ENCODE measurements at places on chromosomes 11 and 22.

DNA sequence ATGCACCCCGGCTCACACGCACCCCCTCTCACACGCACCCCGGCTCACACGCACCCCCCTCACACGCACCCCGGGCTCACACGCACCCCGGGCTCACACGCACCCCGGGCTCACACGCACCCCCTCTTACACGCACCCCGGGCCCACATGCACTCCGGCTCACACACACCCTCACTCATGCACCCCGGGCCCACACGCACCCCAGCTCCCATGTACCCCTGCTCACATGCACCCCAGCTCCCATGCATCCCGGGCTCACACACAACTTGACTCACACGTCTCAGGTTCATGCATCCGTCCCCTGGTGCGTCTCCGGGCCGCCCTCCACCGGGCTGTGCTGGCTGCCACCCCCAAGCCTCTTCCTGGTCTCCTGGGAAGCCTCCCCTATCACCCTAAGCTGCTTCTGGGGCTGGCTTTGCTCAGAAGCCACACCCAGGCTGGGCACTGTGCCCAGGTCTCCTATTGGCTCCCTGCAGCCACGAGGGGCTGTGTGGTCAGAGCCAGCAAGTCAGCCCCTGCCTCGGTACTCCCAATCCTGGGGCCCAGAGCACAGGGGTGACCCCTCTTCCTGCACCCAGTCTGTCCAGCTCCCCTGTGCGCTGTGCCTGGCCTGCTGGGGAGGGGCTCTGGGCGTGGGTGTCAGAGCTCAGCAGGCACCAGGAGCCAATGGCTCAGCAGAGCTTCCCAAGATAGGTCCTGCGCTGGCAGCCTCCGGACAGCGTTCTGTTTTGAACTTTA is 16.9 kb downstream of the TSPAN4 start:
- DNase-seq: no peak

DNA sequence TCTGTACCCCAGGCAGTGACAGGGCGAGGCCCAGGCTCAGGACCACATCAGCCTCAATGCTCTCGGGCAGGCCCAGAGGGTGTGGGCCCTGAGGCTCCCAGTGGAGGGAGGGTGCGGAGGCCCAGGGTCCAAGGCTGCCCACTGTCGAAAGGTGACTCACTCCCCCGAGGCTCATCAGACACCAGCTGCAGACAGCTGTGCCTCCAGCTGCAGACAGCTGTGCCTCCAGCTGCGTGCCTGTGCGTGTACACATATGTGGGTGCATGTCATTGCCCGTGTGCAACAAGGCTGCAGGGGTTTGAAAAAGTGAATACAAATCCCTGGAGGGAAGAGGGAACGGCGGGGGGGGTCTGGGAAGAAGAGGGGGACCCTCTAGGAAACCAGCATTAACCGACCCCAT is 134.3 kb downstream of the BRD1 start:
- DNase-seq: no peak

- DNase-seq: no peak
These were observed 100.3 kb downstream of the GUCY1A2 start for GRCh38 chr11:106917973-106918372.

DNA sequence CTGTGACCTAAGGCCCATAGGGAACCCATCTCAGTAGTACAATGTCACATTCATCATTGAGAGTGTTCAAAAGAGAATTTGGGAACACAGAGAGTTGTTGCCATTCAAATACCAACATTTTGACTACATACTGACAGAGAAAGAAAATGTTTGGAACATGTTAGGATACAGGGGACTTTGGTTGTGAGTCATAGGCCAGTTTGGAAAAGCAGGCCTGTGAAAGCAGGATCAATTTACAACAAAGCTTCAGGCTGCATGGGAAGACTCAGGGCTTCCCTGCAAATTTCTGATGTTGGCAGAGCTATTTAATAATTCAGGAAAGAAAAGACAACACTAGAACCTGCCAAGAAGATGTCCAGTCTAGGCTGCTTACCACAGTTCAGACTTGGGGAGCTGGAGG is 374 bp downstream of the NLRP10 start:
- DNase-seq: no peak

- no peak for DNase-seq
These were observed 35.9 kb upstream of the TRIM29 start for GRCh38 chr11:120173807-120174206.

DNA sequence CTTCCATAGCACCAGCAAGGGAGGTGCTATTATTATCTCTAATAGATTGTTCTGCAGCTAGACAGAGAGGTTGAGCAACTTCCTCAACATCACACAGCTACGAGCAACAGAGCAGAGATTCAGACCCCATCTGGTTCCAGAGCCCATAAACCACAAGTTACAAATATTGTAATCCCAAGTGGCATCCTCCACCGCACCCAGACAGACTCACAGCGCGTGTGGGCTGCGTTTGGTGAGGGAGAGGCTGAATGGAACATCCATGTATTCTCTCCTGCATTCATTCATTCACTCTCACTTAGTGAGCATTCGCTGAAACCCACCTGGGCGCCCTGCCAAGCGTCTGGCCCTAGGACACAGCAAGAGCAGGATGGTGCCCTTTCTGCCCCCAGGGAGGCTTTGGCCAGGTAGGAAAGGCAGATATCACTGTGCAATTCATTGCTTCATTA is 33.5 kb downstream of the LIF start:
- DNase-seq: no peak

- no peak for DNase-seq
These were observed 74.5 kb upstream of the NCAM1 start for GRCh38 chr11:112886434-112887370.

- DNase-seq: peak; percentile 53
These were observed 8.0 kb upstream of the SLCO2B1 start for GRCh38 chr11:75142714-75143419.

- DNase-seq: no peak
These were observed 4.7 kb downstream of the KLHL35 start for GRCh38 chr11:75428281-75428724.

GRCh38 chr11:94988748-94989147 is 15.2 kb downstream of the KDM4D start:
- DNase-seq: no peak

- no peak for DNase-seq
These were observed 19.3 kb upstream of the PEX26 start for GRCh38 chr22:18058371-18059093.

- DNase-seq: no peak
These were observed 60.9 kb downstream of the PDHX start for GRCh38 chr11:34977089-34977912.

DNA sequence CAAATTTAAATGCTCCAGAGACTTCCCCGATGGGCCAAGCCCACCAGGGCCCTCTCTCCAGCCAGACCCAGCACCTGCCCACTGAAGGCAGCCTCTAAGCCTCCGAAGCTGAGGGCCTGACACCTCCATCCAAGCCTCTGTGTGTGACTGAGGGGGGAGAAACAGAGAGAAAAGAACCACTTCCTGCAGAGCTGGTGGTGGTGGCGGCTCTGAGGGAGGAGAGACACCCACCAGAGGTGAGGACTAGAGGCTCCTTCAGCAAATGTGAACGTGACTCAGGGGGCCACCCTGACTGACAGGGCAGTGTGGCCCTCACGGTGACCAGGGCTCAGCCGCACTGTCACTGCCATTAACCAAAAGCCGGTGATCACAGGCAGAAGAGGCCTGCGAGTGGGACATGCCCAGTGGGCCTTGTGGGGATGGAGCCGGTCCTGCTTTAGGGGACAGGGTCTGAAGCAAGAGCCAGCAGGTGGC is 31.0 kb upstream of the CD5 start:
- no peak for DNase-seq

GRCh38 chr22:25485626-25486545 is 78.6 kb upstream of the GRK3 start:
- no peak for DNase-seq

DNA sequence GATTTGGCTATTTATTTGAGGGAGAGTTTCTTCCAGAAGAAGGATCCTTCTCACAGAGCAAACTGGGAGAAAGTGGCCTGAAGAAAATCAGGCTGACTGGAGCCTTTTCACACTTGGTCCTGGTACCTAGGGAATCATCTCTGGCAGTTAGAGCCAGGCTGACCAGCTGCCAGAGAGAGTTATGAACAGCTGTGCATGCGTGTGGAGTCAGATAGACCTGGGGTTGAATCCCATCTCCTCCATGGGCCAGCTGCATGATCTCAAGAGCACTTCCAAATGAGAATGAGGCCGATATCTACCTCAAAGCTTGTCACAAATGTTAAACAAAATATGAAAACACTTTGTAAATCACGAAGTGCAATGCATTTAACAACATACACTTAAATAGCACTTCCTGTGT is 390.0 kb downstream of the TENM4 start:
- no peak for DNase-seq

GRCh38 chr22:24026733-24027132 is 15.6 kb downstream of the CABIN1 start:
- DNase-seq: peak; percentile 31

DNA sequence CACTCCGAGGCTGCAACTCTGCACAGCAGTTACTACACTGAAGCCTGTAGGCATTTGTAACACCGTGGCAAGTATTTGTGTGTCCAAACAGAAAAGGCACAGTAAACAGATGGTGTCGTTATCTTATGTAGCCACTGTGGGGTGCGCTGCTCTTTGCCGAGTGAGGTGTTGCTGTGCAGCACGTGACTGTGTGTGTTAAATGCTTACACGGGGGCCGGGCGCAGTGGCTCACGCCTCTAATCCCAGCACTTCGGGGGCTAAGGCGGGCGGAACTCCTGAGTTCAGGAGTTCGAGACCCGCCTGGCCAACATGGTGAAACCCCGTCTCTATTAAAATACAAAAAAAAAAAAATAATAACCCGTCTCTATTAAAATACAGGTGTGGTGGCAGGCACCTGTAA is 11.5 kb downstream of the ZBED4 start:
- DNase-seq: no peak

DNA sequence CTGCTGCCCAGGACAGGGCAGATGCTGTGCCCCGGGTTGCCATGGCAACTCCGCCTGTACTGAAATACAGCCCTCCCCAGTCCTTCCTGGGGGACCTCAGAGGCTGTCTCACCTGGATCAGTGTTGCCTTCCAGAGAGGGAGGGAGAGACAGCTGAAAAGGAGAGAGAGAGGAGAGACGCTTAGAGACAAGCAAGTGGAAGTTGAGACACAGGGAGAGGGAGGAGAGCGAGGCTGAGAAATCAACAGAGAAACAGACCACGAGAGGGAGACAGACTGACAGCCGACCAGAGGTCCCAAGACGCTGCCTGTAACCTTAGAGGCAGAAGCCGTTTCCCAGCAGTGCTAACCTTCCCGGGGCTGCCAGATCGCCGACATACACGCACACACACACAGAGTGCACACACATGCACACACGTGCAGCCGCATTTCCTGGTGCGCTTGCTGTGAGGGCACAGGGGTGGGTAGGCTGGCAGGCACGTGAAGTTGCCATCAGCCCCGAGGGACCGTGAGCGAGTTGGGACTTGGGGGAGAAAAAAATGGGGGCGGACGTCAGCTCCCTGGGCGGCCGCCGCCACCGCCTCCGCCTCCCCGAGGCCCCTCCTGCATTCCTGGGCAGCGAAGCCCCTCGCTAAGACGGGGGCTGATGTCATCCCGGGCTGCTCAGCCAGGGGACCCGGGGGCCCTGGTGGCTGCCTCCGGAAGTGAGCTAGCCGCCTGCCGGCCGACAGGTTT is 88.6 kb upstream of the CRYBB3 start:
- peak; percentile 83 for DNase-seq

- DNase-seq: no peak
These were observed 11.0 kb downstream of the TEAD1 start for GRCh38 chr11:12685229-12685628.

GRCh38 chr11:2576111-2576510 is 123.7 kb downstream of the KCNQ1OT1 start:
- no peak for DNase-seq

GRCh38 chr11:77035580-77035979 is 1.4 kb downstream of the B3GNT6 start:
- peak; percentile 18 for DNase-seq

DNA sequence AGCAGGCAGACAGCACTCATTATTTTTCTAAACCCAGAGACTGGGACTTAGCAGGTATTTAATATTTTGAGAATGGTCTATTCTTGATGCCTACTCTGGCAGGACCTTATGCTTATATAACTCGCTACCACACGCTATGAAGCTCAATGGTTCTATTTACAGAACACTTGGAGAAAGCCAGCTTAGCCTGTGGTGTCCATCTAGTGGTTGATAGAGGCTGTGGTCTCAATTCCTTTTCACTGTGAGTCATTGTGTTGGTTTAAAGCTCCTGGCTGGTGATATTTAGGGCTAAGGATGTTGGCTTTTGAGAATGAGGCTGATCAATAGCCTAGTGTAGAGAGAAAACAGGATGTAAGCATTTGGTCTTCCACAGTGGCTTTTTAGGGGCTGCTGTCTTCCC is 206.4 kb downstream of the DBX1 start:
- DNase-seq: peak; percentile 68

GRCh38 chr22:23062616-23063538 is 7.4 kb upstream of the GNAZ start:
- no peak for DNase-seq

DNA sequence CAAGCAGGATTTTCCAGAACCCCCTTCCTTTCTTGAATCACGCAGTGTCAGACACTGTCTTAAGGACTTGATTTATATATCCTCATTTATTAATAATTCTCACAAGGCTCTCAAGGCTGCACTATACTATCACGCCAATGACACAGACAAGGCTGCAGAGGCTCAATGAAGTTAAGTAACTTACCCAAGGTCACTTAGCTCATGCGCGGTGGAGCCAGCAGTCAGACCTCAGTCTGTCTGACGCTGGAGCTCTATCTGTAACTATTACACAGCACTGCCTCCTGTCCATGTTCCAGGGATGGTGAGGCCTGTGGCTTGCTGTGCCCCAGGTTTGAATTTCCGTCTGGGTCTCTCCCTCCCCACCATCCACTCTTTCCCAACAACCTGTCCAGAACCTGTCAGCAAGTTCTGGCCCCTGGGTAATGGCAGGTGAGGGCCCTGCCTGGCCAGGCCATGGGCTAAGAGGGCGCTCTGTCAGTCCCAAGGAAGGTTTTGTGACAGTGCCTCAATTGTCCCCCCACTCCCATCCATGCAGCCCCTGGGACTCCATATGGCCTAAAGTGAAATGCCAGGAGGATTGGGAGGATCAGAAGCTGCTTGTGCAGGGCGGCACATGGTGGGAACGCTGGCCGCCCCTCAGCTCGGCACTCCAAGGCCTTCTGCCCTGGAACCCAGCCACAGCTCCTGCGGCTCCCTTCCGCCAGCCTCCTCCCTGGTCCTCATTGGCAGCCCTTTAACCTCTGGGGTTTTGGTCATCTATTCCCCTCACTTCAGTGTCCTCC is 8.6 kb downstream of the KCNC1 start:
- DNase-seq: no peak

GRCh38 chr22:49431551-49431950 is 396.1 kb downstream of the BRD1 start:
- no peak for DNase-seq

DNA sequence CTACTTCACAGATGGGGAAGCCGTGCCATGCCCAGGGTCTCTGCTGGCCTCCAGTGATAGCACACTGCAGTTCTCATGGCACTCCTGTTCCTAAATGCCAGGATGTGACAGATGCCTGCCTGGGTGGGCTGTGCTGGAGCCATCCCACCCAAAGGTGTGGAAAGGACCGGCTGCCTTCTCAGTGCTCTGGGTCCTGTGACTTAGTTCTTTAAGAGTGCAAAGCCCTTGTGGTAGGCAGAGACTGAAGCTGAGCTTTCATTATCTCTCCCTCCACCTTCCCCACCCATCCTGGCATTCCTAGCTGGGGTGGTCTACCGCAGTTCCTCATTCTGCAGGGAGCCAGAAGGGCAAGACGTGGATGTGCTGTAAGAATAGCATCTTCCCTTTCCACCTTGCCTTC is 150.1 kb downstream of the CEP164 start:
- no peak for DNase-seq

Data from NCI-H146 (cell line).